ENCODE measurements at places on chromosomes 5 and 9. TPM values are rescaled to one million over a fixed set of nuclear protein-coding genes. Genes with fewer than 3 reads are reported as not detected.

SRP19 gene
- 77.4 TPM for total RNA-seq

CDC25C gene
- 11.1 TPM for total RNA-seq

NTRK2 gene
- not detected for total RNA-seq

ANKRD34B gene
- not detected for total RNA-seq

HEMGN gene
- not detected for total RNA-seq

CDC20B gene
- under 0.01 TPM for total RNA-seq

TAF11L11 gene
- total RNA-seq = not detected

IRX1 gene
- total RNA-seq = 1.7 TPM

ATG12 gene
- total RNA-seq = 39.6 TPM

SYNPO gene
- 15.3 TPM for total RNA-seq

OR4F3 gene
- not detected for total RNA-seq
